GM12891 (cell line): ENCODE measurements at places on chromosomes 1 and 21.

DNA sequence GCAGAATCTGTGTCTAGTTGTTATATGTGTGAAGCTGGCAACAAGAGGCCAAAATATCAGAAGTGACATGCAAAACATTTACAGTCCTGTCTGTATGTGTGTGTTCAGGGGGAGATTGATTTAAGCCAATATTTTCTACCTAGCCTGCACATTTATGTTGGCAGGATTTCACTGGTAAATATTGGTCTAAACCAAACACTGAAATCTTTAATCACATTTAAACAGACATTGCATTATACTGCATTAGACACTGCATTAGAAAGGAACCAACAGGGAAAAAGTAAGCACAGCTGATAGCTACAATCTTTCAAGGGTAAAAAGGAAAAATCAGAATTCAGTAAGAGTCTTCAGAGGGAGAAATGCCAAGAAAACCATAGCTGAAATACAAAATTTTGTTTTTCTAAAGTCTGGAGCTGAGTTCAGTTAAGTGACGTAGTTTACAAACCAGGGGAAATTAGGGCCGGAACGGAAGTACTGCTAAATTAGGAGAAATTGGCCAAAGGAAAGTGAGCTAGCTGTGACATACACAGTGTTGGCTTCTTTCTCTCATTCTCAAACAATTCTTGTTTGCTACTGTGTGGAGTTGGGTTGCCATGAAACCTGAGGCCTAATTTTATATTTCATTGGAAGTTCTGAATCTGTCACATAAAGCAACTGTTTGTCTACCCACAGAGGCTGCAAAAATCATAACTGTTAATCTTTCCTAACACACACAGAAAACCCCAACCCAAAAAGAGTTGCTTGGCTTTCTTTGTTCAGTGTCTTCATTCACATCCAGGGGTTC, 217.3 kb upstream of the SGIP1 start:
- no peak for DNase-seq

GRCh38 chr1:236064674-236065508, at the start of gene NID1:
NID1 (minus strand) TSS chr1:236065090; CDS start chr1:236065079, 11 bp downstream.
- DNase-seq: peak; percentile 56

GRCh38 chr1:61797045-61797755, 54.9 kb downstream of the PATJ start:
- DNase-seq: no peak

DNA sequence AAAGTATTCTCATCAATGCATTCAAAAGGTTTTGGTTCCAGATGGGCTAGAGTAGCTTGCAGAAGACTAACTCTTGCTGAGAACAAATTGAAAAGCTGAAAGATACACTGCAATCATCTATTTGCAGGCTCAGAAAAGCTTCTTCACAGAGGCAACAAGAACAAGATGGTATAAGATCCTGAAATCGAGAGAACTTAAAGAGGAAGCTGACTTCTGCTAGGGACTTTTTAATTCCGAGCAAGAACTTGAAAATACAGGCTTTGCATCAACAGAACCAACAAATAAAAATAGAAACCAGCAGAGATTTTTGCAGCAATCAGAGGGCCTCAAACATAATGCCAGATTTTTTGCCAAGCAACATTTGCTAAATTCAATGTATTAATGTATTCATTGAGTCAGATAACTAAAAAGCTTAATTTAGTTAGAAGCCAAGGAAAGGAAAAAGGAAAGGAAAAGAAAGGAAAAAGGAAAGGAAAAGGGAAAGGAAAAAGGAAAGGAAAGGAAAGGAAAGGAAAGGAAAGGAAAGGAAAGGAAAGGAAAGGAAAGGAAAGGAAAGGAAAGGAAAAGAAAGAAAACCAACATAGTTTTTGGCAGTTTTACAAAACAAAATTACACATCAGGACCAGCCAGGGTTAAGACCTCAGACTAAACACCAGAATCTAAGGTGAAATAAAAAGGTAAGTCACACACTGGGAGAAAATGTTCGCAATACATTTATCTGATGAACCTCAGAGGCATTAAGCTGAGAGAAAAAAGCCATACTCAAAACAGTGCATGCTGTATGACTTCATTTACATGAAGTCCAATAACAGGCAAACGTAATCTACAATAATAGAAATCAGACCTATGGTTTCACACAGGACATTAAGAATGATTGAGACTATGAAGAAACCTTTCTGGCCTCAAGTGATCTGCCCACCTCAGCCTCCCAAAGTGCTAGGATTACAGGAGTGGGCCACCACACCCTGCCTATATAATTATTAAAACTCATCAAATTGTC, 42.6 kb downstream of the FAF1 start:
- DNase-seq: no peak
